ENCODE measurements at places on chromosomes 7 and 10.

GRCh38 chr7:35390146-35390545 is 136.2 kb upstream of the TBX20 start:
- no peak for DNase-seq

GRCh38 chr10:35426657-35427056 is 90.3 kb downstream of the CCNY start:
- DNase-seq, result peak; percentile 69

DNA sequence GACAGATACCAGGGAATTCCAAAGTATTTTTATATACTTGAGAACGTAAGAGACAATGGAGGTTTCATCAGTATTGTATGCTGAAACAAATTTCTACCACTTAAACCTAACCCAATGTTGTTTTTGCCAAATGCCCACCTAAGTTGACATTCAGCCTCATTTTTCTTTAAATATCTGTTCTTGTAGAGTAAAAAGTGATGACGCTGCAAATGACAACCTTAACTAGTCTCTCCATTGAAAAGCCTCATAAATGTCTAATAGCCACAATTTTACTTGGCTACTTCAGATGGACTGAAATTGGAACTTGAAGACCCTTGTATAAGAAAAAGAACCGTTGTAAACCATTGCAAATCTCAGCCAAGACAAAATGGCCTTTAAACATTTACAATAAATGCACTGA is 176.9 kb downstream of the CRPPA start:
- no peak for DNase-seq

- no peak for DNase-seq
These were observed 165.6 kb downstream of the ZEB1 start for GRCh38 chr10:31484431-31485135.

DNA sequence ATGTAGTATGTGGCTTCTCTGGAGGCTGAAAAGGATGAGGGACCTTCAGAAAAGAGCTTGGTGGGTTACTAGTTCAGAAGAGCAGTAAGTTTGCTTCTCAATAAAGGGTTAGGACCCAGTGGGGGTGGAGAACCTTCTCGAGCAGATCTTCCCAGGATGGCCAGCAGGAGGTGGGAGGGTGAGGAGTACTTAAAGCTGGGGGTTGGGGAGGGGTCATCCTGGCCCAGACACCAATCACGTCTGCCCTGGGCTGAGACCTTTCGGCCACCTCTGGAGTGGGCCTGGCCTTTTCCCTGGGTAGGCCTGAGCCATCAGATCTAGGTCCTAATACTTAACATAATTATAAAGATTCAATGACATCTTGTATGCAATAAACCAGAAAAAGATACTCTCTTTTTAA is 149.0 kb upstream of the TCF7L2 start:
- no peak for DNase-seq

GRCh38 chr7:29858191-29858951 is 52.1 kb downstream of the WIPF3 start:
- no peak for DNase-seq

DNA sequence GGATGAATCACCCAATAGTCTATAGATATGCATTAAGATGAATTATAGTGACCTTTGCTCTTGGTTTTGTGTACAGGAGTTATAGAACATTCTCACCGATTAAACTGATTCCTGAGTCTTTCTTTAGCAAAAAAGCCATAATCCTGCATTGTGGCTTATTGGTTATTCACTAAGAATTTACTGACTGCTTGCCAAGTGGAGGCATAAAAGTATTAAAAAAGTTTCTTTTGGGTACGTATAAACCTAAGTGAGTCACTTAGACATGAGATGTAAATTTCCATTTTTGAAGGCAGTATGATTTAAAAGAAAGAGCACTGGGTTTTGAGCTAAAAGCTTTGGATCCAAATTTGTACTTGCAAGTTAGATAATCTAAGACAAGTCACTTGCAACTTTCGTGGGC is 100.7 kb downstream of the CDK6 start:
- no peak for DNase-seq

- no peak for DNase-seq
These were observed 61.0 kb downstream of the DOCK4 start for GRCh38 chr7:112145206-112145605.

DNA sequence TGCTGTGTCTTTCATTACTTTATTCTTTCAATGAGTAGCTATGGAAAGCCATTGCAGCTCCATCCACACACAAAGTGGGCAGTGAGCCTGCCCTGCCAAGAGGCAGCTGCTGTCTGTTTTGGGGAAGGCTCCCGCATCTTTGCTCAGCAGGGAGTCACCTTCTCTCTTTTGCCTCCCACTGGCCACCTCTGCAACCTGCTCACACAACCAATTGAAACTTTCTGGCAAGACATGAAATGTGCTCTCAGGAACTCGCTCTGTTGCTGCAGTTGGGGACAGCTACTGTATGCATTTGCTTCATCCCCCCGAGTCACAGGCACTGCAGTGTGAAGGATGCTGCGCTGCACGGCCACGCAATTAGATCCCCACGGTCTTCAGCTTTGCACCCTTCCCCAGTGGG is 244.8 kb upstream of the NFE2L3 start:
- no peak for DNase-seq

DNA sequence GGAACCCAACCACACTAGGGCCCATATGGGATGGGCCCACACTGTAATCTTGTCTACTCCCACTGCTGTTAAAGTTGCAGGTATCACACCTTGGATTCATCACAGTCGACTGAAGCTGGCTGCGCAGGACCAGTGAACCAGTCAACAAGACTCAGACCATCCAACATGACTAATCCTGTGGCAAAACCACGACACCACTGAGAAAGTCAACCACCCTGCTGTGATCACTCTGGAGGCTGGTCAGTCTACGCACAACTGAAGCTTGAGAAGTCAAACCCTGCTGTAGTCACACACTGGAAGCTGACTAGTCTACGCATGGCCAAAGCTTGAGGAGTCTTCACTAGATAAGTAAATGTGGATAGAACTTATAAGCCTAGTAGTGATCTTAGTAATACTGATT is 9.6 kb upstream of the CYREN start:
- no peak for DNase-seq

DNA sequence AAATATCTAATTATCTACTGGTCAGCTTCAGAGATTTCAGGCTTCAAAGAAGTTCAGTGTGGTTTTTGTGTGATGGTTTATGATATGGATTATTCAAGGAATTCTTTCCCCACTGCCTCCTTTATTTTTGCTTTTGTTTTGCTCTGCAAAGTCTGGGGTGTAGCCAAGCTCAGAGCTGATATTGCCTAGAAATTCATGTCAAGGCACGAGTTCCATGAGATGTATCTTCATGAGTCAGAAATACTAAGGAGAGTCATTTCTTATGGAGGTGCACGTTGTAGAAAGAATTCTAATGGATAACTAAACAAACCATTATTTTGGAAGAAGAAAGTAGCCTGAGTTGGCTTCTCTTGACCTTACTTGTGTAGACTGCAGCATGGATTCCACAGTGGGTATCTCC is 37.4 kb downstream of the VIM start:
- no peak for DNase-seq

DNA sequence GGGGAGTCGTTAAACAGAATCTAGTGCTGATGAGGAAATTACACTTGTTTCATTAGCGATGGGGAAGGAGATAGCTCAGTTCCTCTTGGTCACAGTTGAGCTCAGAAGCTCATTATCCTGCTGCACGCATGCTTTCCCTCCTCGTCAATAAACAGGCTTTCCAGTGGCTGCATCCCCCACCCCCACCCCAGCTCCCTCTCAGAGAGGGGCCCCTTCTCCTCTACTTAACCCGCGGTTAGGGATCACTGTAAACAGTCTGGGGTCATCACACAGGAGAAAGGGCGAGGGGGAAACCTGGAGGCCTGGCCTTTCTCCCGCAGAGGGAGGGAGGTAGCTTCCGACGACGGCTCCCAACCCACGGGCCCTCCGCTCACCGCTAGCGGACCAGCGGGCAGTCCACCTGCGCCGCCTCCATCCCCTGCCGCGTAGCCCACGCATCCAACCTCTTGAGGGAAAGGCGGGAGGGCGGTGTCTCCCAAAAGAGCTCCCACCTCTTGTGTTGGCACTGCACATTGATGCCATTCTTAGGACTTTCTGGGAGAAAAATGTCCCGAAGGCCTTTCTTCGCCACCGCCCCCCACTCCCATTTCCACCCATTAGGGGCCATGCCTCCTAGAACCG is 80.8 kb downstream of the PAX2 start:
- no peak for DNase-seq

GRCh38 chr7:104371216-104371979 is 43.0 kb downstream of the LHFPL3 start:
- DNase-seq, result no peak

DNA sequence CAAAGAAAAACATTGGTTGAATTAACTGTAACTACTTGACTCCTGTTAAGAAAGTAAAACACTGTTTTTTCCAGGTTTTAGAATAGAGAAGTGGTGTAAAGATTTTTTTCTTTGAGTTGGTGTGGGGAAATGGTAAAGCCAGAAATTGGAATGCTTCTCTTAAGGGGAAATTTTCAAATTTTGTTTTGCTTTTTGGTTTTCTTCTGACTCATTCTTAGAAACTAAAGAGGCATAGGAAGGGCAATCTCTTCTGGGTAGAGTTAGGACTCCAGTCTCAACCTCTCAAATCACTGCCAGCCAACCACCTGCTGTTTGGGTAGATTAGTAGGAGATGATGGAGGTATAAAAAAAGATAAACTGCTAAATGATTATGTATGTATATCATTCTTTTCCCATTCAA is 47.7 kb upstream of the STRIP2 start:
- no peak for DNase-seq

GRCh38 chr10:117364110-117364960 is 10.9 kb downstream of the PDZD8 start:
- no peak for DNase-seq

GRCh38 chr10:127578259-127578960 is 29.3 kb downstream of the NPS start:
- DNase-seq, result no peak

DNA sequence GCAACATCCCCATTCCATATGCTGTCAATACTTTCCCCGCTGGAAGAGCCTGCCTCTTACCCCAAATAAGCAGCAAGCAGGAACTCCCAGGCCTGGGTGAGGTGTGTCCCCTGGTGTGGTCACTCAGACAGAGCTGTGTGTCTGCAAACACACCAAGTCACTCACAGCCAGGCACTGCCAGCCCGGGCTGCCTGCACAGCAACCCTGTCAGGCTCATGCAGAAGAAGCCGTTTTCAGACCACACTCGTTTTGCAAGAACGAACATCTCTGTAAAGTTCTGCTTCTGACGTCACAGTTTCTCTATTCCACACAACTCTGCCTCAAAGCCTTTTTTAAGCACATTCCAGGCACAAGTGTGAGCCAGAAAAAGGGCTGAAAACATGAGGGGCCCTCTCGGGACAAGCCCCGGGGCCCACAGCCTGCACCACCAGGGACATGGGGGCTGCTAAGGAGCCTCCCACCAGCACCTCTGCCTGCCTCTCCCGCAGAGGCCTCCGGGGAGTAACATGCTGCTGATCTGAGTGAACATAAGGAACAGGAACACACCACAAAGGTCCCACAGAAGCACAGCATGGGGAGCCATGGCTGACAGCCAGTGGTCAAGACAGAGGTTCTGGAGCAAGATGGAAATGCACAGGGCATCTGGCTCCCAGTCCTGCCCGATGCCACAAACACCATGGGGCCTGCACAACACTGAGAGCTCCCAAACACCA is 11.4 kb downstream of the PTPRN2 start:
- DNase-seq, result no peak

GRCh38 chr10:86598151-86598550 is 56.2 kb upstream of the OPN4 start:
- DNase-seq, result no peak

All from Ammon's horn (tissue), 1 donor.